Right atrium auricular region (tissue), 2 donors: ENCODE measurements at places on chromosomes 3 and 15. TPM values are rescaled to one million over a fixed set of nuclear protein-coding genes. Genes with fewer than 3 reads are reported as not detected.

DNA sequence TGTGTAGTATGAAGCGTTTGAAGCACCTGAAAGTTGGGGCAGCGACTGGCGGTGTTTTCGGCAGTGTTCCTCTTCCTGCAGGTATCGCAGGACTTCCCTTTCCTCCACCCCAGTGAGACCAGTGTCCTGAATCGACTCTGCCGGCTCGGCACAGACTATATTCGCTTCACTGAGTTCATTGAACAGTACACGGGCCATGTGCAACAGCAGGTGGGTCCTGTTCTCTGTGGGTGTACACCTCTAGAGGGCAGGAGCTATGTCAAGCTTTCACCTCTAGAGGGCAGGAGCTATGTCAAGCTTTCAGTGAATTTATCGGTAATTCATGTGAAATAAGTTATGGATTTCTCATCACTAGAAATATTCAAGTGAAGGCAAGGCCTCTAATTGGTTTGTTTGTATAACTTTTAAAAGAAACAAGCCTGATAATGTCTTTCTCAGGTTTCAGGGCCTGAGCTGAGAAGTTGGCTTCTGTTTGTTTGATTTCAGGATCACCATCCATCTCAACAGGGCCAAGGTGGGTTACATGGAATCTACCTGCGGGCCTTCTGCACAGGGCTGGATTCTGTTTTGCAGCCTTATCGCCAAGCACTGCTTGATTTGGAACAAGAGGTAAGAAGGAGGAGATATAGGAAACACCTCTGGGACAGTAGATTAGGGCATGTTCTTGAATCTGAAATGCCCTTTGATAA lies 5.3 kb downstream of the TUBGCP4 start:
- H3K27me3 ChIP-seq, result no peaks in the 10 kb centered on the region
- no peaks in the 10 kb centered on the region for H3K4me1 ChIP-seq
- DNase-seq, result no peak

GRCh38 chr3:193771011-193771652 lies 178.1 kb downstream of the OPA1 start:
- DNase-seq, result no peak
- H3K36me3 ChIP-seq, result no peaks in the 10 kb centered on the region
- no peak overlapping the region for H3K27ac ChIP-seq

Gene GPR156
- 0.74 TPM for total RNA-seq

Gene LYZL4
- total RNA-seq, result not detected
